ENCODE measurements at places on chromosomes 7 and 10.

- no peak for DNase-seq
Measured at GRCh38 chr7:94374231-94374630, 20.5 kb upstream of the COL1A2 start.

DNA sequence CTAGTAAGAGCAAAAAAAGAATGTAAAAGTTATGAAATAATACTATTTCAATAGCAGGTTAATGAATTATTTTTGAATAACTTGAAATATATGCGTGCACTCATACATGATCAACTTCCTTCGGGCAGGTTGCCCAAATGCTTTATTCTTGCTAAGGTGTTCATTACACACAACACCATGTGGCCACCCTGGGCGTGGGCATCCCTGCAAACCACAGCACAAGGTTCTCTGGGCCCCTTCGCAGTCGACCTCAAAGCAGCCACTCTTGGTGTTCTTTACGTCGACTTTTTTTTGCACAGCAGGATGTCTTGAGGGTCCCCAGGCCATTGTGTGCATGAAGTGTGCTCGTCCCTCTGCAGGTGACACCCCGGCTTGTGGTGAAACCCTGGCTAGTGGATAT lies 300.7 kb upstream of the PITRM1 start:
- DNase-seq = no peak

DNA sequence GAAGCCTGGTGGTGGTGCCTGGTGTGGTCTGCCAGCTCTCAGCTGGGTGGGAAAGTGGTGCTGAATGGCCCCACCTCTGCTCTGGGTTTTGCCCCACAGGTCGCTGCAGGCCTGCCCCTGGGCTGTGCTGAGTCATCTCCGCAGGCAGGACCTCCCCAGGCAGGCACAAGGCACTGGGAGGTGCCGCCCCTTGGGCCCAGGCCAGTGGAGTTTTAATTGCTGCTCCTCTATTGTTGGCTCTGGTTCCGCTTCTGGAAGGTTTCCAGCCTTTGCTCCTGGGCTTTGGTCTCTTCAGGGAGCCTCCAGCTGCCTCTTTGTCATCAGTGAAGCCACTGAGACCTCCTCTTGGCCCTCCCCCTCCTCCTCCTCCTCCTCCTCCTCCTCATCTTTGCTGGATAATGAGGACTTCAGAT lies 180.3 kb upstream of the GRB10 start:
- no peak for DNase-seq

GRCh38 chr7:125122173-125122572 lies 192.5 kb upstream of the POT1 start:
- DNase-seq = no peak

- DNase-seq = no peak
Measured at GRCh38 chr10:72552857-72553256, 73.0 kb downstream of the MICU1 start.

GRCh38 chr10:34524369-34525091 lies 290.6 kb downstream of the PARD3 start:
- no peak for DNase-seq

DNA sequence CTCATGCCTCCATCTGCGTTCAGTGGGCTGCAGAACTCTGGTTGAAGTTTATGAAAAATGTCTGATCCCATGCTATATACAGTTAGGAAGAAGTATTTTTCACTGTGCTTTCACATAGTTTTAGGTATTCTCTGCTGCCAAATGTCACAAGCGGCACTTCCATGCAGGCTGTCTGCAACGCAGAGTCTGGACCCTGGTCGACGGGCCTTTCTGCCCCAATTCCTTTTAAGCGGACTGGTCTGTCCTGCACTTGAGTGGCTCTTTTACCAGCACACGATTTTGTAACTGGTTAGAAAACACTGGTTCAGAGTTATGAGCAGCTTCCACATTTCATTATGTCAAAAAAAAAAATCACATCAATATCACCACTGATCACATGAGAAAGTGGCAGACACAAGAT lies 143.0 kb downstream of the DIP2C start:
- no peak for DNase-seq

GRCh38 chr7:23474094-23474828 lies 4.0 kb upstream of the IGF2BP3 start:
- DNase-seq = no peak

DNA sequence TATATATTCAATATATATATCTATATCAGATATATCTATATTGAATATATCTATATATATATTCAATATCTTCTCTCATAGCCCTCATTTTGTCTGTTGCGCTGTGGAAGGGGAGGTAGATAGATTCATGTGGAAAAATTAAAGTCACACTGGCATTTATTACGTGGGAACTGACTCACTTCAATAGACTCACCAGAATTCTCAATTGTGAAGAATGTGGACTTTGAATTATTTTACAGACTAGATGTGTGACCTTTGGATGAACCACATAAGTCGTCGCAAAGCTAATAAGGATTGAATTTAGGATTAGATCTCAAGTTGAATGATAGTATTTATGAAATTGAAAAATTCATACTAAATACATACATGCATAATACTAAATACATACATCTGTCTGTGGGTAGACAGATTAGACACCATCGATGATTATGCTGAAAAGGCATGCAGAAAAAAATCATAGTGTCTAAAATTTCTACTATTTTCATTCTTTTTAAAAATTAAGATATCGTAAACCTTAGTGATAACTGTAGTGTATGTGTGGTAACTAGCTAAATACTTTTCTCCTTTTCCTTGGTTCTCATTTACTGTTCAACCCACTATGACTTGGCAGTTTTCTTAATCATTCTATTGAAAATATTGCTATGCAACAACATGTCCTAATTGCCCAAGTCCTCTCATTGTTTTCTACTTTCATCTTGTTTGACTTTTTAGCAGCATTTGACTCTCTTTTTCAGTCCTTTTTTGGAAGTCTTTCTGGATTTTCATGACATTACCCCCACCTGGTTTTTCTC lies 61.8 kb upstream of the A1CF start:
- no peak for DNase-seq

GRCh38 chr7:111783854-111784253 lies 221.6 kb upstream of the IMMP2L start:
- no peak for DNase-seq

- no peak for DNase-seq
Measured at GRCh38 chr7:97064972-97065587, 40.4 kb upstream of the DLX5 start.

DNA sequence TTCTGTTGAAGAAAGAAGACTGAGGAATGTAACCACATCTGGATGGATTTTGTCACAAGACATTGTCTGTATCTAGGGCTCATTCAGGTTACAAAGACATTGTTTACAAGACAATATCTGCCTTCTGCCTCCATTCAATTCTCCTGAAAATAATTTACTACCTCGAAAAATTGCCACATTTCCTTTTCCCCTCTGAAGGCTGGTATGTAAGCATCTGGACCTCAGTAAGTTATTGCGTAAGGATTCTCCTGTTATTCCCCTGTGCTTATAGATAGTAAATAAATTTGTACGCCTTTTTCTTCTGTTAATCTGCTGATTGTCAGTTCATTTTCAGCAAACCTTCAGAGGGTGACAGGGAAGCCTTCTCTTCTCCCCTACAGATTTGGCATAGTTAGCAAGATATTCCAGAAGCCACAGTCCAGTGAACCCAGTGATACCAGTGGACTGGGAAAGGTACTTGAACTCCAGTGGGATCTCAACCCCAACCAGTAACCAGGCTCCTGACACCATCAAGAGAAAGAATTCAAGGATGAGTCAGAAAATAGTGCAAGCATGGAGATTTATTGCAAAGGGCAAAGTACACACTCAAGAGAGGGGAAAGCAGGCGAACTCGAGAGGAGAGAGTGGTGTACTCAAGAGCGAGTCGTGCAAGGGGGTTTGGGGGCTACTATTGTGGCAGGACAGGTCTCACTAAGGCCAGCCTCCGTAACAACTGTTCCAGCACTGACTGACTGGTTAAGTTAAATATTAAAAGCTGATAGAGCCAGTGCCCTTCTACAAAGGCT lies 706.9 kb upstream of the GHITM start:
- DNase-seq = no peak

DNA sequence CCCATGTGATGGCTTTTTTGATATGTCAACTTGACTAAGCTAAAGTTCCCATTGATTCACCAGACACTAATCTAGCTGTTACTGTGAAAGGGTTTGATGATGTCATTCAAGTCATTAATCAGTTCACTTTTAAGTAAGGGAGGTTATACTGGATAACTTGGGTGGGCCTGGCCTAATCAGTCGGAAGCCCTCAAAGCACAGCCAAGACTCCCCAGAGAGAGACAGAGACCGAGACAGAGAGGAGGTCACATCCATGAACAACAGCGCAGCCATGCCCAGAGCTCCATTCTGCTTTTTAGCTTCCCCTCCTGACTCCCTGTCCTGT lies 103.4 kb downstream of the TRIL start:
- no peak for DNase-seq

GRCh38 chr10:78258323-78259030 lies 224.8 kb downstream of the RPS24 start:
- DNase-seq = no peak

DNA sequence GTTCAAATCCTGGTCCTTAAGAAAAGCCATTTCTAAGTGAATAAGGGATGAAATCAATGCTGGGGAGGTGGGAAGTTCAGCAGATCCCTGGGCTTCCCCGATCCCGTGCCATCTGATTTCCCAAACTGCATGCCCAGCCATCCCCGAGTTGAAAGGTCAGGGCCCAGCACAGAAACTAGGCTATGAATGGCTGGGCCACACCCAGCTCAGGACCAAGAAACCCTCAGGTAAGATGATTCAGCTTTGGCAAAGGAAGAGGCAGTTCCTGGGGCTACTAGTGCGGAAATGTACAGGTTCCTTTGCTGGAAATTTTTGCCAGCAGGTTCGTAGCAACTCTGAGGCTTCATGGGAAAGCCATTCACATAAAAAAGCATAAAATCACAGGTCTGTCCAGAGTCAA lies 182.7 kb downstream of the FAM107B start:
- DNase-seq = no peak

- no peak for DNase-seq
Measured at GRCh38 chr7:139776486-139777132, 1.2 kb downstream of the HIPK2 start.

All from stimulated activated CD8-positive, alpha-beta memory T cell treated with anti-CD3 and anti-CD28 coated beads, Interleukin-7, amount 100 ng/mL, for 1 hour (primary cell).